ENCODE measurements at places on chromosomes 1 and 21. TPM values are rescaled to one million over a fixed set of nuclear protein-coding genes. Genes with fewer than 3 reads are reported as not detected.

DNA sequence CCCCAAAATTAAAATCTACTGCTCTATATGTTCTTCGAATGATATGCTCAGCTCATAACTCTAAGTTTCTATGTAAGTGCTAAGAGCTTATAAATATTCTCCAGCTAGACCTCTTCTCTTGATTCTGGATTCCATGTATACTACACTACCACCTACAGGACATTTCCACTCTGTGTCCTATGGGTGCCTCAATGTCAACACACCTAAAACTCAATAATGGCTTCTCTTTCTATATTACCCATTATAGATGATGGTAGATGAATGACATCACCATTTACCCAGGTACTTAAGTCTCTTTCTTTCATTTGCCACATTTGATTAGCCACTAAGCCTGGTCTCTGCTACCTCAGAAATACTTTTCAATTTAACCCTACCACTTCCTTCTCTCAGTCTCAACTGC is 41.3 kb downstream of the TBX19 start:
- peaks cover 6% of the 10 kb centered on the region for H3K4me1 ChIP-seq
- H3K36me3 ChIP-seq: no peaks in the 10 kb centered on the region
- H3K4me3 ChIP-seq: no peak overlapping the region
- peak; percentile 11 for DNase-seq
- H3K27me3 ChIP-seq: no peaks in the 10 kb centered on the region

Gene TBX15
- polyA plus RNA-seq: 1.9 TPM

Gene CENPF
- 8.3 TPM for polyA plus RNA-seq

Gene NOC2L
- polyA plus RNA-seq: 68.1 TPM

Gene IGSF21
- polyA plus RNA-seq: not detected

Gene ATAD3C
- polyA plus RNA-seq: 1.2 TPM

Measured in hepatocyte (in vitro differentiated cells).